ENCODE measurements at places on chromosomes 3 and 15. TPM values are rescaled to one million over a fixed set of nuclear protein-coding genes. Genes with fewer than 3 reads are reported as not detected.

Gene PRICKLE2
- 65.7 TPM for total RNA-seq

Gene ACAN
- total RNA-seq, result 1.4 TPM

Gene SLC6A1
- total RNA-seq, result 0.39 TPM

Gene ROPN1B
- not detected for total RNA-seq

Gene FMN1
- 37.1 TPM for total RNA-seq

Gene NTRK3
- 1.6 TPM for total RNA-seq

Gene ERC2
- total RNA-seq, result 1.1 TPM

Gene FRG2C
- total RNA-seq, result not detected

Gene CPA3
- 5.5 TPM for total RNA-seq

Gene MB21D2
- 3.3 TPM for total RNA-seq

Gene CPLX3
- total RNA-seq, result not detected

Gene POLQ
- 0.51 TPM for total RNA-seq

Gene SLC51B
- not detected for total RNA-seq

Gene KLHL40
- not detected for total RNA-seq

Gene PRR20G
- total RNA-seq, result not detected

Gene LYZL4
- total RNA-seq, result not detected

Gene TMIE
- total RNA-seq, result 0.19 TPM

Gene PPARG
- total RNA-seq, result 349 TPM

Gene DPPA2
- not detected for total RNA-seq

Gene CD200
- total RNA-seq, result 6.0 TPM

Gene EBLN2
- 5.0 TPM for total RNA-seq

Gene CA12
- total RNA-seq, result 3.1 TPM

Gene MAP6D1
- 0.48 TPM for total RNA-seq

Gene TMEM41A
- total RNA-seq, result 17.9 TPM

Gene PARP14
- 51.1 TPM for total RNA-seq

Gene NUP210
- 1.5 TPM for total RNA-seq

Gene ACY1
- 35.1 TPM for total RNA-seq
